ENCODE measurements at places on chromosomes 6 and 20. TPM values are rescaled to one million over a fixed set of nuclear protein-coding genes. Genes with fewer than 3 reads are reported as not detected.

DNA sequence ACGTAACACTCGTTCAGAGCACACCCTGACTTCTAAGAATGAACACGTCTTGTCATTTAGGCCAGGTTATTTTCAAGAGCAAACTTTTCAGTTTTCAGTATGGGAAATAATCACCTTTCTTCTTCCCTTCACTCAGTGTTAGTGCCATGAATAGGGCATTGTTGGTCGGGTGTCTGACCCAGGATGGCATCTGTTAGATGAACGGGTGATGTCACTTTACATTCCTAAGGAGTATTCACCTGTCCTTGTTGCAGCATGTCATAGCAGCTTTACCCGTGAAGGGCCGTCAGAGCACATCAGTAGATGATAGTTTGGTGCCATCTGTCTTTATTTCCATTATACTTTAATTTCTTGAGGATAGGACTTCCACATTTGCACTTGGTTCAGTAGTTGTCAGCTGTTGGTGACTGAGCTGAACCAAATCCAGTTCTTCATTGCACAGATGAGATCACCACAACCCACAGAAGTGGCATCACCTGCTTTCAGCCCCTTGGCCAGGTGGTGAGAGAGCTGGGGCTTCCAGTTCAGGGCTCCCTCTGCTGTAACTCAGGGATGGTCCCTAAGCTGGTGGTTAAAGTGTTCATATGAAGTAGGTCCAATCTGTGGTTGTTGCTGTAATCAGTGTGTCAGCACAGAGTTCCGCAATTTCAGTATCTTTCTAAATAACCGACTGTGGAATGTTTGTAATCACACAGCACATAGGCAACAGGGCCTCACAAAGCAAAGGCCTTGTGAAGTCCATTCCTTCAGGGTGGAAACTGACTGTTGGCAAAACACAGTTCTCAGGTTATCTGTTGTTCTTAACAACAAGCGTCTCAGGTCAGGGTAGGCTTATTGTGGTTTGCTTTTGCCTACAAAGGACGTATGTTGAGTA, 68.2 kb downstream of the FAM120B start:
- H3K36me3 ChIP-seq = no peaks in the 10 kb centered on the region
- H3K4me3 ChIP-seq = no peak overlapping the region
- H3K27ac ChIP-seq = no peak overlapping the region
- no peaks in the 10 kb centered on the region for H3K27me3 ChIP-seq
- DNase-seq = no peak
- H3K4me1 ChIP-seq = no peaks in the 10 kb centered on the region

DNA sequence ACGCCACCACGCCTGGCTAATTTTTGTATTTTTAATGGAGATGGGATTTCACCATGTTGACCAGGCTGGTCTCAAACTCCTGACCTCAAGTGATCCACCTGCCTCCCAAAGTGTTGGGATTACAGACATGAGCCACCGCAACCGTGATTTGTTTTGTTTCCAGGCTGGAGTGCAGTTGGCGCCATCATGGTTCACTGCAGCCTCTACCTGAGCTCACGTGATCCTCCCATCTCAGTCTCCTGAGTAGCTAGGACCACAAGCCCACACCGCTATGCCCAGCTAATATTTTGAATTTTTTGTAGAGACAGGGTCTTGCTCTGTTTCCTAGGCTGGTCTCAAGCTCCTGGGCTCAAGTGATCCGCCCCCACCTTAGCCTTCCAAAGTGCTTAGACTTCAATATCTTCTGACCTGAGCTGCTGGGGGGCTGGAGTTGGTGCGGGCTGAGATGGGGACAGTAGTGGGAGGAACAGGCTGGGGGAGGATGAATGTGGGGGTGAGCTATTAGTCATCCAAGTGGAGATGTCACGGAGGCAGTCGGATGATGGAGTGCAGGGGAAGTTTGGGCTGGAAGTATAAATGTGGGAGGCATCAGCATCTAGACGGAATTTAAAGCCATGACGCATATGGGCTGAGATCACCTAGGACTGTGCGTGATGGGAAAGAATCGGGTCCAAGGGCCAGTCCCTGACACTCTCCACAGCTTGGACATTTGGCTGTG, 23.1 kb upstream of the ZMYND8 start:
- no peaks in the 10 kb centered on the region for H3K27me3 ChIP-seq
- H3K4me3 ChIP-seq = no peak overlapping the region
- H3K4me1 ChIP-seq = peaks cover 4% of the 10 kb centered on the region
- H3K27ac ChIP-seq = no peak overlapping the region

ULBP3 gene
- 0.92 TPM for total RNA-seq

ADGRF5 gene
- total RNA-seq = 4.9 TPM

WFDC12 gene
- total RNA-seq = not detected

CLPSL1 gene
- total RNA-seq = not detected

LHFPL5 gene
- not detected for total RNA-seq

GRCh38 chr6:150238846-150239407, 96.1 kb downstream of the PPP1R14C start:
- no peak for DNase-seq
- no peak overlapping the region for H3K4me3 ChIP-seq
- H3K36me3 ChIP-seq = no peaks in the 10 kb centered on the region
- no peaks in the 10 kb centered on the region for H3K4me1 ChIP-seq
- no peak overlapping the region for H3K27ac ChIP-seq
